Fibroblast of upper back skin (primary cell): ENCODE measurements at places on chromosomes 7 and 10.
A peak's percentile ranks its signal among the peaks of the same experiment; 100 is the strongest.

DNA sequence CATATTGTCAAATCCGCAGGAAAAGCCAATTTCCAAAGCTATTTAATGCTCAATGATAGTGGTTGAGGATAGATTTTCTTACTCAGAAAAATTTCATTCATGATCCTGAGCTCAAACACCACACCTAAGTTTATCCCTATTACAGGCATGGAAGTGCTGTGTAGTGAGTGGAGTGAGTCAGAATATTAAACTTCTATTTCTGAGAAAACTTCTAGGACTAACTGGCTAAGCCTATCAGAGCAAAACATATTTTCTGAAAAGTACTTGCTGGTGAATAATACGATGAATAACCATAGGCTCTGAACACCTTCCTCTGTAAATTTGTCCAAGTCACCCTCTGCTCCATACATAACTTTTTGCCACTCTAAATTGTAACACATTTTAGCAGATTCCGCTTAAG, 221.5 kb downstream of the SUGCT start:
- peak; percentile 47 for DNase-seq

DNA sequence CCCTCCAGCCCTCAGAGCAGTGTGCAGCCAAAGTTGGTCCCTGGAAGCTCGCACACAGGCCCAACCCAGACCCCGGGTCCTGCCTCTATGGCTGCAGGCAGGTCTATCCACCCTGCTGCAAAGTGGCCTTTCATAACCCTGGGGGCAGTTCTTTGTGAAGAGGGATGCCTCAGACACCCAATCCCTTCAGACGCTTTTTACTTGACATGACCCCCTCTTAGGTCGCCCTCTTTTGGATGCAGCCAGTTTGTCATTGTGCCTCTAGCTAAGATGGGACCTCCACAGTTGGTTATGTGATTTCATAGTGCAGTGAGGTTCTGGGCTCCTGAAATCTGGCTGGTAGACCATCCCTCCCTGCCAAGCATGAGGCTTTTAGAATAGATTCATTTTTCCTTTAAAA, 27.3 kb downstream of the SMKR1 start:
- DNase-seq: no peak

- DNase-seq: peak; percentile 35
These were observed 85.8 kb downstream of the CALD1 start for GRCh38 chr7:134865001-134865845.

GRCh38 chr7:105782391-105783042, 93.9 kb downstream of the ATXN7L1 start:
- peak; percentile 85 for DNase-seq

GRCh38 chr10:118903251-118903650, 126.3 kb upstream of the NANOS1 start:
- no peak for DNase-seq

- peak; percentile 62 for DNase-seq
These were observed 28.0 kb downstream of the SIRT1 start for GRCh38 chr10:67912331-67912946.

DNA sequence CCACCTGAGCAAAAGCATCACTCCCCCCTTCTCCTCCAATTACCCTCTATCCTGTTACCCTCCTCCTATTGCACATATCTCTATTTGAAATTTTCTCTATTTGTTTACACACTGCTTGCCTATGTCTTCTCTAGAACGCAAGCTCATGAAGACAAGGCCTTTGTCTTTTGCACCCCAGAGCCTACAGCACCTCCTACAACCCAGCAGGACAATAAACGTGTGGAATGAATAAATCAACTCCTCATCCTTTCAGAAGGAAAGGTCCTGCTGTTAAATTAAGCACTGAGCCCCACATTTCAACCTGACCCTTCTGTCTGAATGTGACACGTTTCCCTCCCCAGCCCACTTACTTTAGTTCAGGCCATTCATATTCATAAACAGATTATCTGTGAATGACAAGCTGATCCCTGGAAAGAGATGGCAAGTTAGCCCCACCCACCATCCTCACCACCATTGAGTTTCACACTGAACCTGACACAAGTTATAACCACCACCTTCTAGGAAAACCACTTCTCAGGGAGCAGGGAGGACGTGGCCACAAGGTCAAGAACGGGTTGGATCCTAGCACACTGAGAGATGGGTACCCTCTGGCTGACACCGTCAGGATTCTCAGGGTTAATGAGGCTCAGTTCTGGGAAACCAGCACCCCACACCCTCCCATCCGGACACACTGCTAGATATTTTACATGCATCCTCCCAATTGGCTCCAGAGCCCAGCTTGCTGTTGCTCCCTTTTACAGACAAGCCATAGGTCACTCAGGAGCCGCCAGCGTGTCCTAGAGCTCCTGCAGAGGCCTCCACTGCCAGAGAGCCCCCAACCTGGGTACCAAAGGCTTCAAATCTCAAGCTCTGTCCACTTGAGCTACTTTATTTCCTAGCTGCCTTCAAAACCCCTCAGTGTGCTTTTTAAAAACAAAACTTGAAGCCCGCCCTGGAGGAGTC, 934 bp downstream of the PRTFDC1 start:
- DNase-seq: no peak

- DNase-seq: no peak
These were observed 46.7 kb downstream of the HTRA1 start for GRCh38 chr10:122508021-122508420.

GRCh38 chr7:47252675-47253074, 329.2 kb downstream of the TNS3 start:
- no peak for DNase-seq

DNA sequence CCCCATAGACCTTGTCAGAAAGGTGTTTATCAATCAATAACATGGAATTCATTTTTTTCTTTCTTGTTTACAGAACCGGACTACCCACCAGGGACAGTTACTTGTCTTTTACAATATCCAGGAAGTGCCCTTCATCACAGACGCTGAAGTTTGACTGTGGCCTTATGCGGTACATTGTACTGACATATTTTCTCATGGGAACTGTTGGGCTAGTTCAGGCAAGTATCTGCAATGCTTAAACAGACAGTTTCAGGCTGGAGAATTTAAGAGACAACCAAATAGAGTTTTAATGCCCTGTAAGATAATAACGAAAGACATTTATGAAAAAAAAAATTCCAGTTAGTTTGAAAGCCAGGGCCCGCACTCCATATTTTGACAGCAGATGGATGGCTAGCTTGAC, 246.4 kb downstream of the GATA3 start:
- no peak for DNase-seq

DNA sequence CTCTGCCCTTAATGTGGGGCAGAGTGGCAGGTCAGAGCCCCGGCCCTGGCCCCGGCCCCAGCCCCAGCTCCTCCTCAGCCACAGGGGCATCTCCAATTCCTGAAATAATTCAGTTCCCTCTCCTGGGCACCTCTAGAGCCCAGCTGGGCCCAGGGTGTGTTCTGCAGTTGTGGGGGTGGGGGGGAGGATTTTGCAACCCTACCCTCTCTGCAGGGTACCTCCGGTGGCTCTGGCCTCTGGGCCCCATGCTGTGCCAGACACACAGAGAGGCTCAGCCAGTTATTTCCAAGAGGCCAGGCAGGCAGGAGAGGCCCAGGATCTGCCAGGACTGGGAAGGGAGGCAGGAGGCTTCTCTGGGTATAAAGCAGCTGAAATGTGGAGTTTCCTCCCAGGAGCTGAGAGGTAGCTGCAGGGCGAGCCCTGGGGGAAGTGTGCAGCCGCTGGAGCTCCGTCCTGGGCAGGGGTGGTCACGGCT, 47.9 kb downstream of the PWWP2B start:
- DNase-seq: peak; percentile 32

GRCh38 chr7:157044943-157045660, 34.6 kb upstream of the MNX1 start:
- no peak for DNase-seq

GRCh38 chr10:123463181-123463580, 203.0 kb upstream of the GPR26 start:
- DNase-seq: no peak

DNA sequence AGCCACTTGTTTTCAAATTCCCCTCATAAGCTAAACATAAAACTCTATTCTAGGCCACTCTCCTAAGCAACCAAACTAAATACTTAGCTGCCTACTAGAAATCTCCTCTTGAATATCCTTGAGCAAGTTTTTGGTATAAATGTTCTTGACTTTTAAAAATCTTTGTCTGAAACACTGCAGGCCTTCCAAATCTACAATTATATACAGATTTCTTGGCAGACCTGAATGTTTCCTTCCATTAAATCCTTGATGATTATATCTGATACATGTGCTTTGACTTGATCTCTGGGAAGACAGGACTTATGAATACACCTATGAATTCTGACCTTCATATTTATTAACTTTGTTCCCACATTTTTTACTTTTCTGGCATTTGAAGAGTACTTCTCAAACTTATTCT, 314.5 kb downstream of the CACNA2D1 start:
- no peak for DNase-seq

GRCh38 chr7:129367700-129368388, 66.4 kb upstream of the STRIP2 start:
- peak; percentile 67 for DNase-seq

DNA sequence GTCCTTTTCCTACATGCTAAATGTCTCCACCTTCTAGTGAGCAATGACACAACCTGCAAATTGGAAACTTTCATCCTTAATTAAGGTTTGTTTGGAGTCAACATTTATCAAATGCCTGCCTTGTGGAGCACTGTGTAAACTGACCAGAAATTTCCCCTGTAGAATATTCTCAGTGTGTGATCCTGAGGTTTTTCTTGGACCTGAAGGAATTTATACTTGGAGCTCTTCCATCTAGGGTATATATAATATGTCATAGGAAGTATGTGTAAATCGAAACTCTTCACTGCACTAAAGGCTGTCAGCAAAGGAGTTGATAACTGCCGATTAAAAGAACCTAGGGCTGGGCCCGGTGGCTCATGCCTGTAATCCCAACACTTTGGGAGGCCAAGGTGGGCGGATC, 152.4 kb downstream of the NSUN6 start:
- peak; percentile 63 for DNase-seq

DNA sequence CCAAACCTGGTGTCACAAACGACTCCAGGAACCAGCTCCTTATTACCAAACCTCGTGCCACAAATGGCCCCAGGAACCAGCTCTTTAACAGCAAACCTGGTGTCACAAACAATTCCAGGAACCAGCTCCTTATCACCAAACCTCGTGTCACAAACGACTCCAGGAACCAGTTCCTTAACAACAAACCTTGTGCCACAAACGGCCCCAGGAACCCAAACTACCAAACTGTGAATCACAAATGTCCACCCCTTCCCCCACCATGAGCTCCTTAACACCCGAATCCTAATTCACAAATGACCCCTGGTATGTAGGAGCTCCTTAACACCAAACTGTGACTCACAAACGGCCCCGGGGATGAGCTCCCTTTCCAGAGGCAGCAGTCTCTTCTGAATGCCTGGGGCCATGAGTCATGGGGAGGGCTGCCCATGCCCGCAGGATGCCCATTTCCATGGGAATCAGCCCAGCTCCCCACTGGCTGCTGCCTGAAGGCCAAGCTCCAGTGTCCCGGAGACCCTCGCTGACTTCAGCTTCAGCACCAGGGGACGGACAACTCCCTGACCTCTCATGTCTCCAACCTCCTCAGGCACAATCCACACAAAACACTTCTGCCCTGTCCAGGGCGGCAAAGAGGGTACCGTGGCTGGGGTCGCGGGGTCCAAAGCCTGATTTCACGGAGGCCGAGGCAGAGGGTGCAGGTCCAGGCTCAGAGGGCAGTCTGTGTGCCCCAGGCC, 213.1 kb downstream of the ELFN1 start:
- DNase-seq: peak; percentile 82

- DNase-seq: peak; percentile 59
These were observed 103.1 kb downstream of the ZNF467 start for GRCh38 chr7:149670288-149670687.

DNA sequence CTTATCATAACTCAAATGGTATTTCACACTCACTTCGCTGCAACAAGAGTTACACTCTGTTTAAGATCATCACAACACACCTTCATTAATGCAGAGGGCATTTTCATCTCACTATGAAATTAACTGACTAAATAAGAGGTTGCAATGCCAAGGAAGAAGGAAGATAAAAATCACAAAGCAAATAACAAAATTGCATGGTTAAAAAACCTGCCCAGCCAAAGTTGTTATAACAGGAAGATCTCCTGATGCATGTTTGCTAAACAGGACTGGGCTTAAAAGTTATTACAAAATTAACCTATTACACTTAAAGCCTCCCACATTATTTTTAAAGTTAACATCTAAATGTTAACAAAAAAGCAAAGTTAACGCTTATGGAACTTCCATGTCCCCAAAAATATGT, 11.8 kb downstream of the FAM13C start:
- no peak for DNase-seq

GRCh38 chr10:83680470-83680891, 458.8 kb upstream of the GHITM start:
- DNase-seq: no peak

DNA sequence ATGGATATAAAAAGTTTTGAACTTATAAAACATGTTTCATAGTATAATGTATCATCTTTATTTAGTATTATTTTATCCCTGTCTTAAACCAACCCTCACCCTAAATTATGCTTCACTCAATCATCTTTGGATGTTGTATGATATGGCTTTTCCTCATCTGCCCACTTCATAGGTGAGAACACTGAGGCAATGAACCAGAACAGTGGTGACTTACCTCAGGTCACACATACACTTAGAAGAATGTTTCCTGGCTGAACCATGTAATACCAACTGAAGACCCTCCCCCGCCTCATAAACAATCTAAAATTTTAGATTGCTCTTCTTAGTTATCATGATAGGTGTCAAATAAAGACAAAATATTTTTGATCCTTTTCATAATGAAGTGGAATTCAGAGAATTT, 22.6 kb upstream of the STOX1 start:
- no peak for DNase-seq

GRCh38 chr10:62581351-62581750, 207.2 kb downstream of the ZNF365 start:
- no peak for DNase-seq
